ENCODE measurements at places on chromosomes 6 and 20.
A peak's percentile ranks its signal among the peaks of the same experiment; 100 is the strongest.

- DNase-seq = no peak
These were observed 10.4 kb downstream of the TGM6 start for GRCh38 chr20:2390951-2391675.

DNA sequence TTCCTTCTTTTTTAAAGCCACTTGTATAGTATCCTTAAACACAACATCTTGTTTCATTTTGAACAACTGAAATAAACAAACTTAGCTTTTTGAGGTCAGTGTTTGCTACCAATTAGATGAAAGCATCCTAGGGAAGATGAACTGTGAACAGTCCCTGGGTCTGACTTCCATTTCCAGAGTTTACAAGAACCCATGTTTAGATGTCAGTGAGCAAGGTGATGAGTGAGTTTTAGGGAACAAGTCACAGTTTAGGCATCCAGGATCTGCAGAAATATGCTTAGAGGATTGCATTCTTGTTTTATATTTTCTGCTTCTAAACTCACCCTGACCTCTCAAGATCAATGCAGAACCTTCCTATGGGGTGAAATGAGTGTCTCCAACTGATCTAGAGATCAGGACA is 3.0 kb downstream of the ZC2HC1B start:
- DNase-seq = no peak

GRCh38 chr20:4130404-4131189 is 115.2 kb upstream of the RNF24 start:
- DNase-seq = peak; percentile 47

DNA sequence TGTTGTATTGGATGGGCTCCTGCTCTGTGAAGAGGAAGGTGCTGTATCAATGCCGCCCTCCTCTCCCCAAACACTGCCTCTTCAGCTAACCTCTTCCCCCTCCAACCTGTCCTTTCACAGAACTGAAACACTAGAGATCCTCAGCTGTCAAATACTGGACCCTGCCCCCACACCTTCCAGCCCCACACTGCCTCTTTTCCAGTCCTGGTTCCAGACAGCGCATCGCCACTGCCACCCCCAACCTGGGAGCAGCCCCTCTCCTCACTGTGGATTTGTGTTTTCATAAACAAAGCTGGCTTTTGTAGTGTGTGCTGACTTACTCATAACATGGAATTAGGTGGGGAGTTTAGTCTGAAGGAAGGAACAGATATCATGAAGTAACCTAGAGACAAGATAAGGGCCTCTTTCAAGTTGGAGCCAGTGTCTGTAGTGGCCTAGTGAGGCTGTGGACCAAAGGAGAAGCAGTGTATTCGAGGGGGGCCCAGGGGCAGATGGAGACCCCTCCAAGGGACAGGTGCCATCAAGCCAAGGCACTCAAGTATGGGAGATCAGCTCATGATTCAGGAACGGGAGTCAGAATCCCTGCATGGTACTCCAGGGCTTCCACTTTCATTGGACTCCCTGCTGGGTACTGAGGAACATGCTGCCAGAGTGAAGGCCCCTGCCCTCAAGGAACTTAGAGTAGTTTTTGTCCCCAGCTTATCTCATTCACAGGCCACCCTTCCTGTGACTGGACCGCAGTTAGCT is 2.1 kb downstream of the SCUBE3 start:
- no peak for DNase-seq

DNA sequence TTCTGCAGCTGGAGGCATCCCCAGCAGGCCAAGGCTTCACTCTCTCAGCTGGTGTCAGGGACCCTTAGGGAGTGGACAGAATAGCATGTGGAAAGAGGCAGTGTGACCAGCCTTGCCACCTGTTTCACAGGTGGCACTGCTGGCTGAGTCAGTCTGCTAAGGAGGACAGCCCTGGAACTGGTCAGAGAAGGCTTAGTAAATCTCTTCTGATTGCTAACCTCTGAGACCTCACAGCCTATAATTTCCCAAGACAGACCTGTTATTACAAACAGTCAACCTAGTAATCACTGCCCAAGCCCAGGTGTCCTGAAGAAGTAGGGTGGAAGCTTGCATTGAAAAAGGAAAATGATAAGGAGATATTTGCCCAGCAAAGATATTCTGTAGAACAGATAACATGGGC is 26.4 kb upstream of the PAQR8 start:
- no peak for DNase-seq

GRCh38 chr6:156720691-156721685 is 56.2 kb upstream of the ARID1B start:
- DNase-seq = peak; percentile 50

- DNase-seq = peak; percentile 92
These were observed 3.5 kb upstream of the PRIM2 start for GRCh38 chr6:57313711-57314471.

DNA sequence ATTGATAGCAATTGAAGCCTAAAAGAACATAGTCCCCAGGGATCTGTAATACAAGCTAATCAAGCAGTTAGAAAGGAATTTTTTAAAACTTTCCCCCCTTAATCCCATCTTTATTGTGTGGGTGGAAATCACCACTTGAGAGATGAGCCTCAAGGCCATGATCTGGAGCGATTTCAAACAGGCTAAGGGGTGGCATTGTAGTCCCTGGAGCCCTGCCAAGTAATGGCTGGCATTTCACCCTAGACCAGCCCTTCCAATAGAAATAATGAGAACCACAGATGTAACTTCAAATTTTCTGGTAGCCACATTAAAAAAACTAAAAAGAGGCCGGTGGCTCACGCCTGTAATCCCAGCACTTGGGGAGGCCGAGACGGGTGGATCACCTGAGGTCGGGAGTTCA is 46.9 kb downstream of the PRDM1 start:
- DNase-seq = no peak

DNA sequence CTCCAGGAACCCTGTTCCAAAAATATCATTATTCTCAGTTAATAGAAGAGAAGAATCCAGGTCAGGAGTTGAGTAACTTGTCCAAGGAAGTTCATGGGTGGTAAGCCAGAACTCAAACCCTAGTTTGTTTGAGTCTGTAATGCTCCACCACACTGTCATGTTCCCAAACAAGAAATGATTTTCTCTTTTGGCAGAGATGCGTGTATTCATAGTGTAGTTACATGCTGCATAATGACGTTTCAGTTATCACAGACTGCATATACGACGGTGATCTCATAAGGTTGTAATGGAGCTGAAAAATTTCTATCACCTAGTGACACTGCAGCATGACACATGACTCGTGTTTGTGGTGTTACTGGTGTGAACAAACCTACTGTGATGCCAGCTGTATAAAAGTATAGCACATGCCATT is 102.6 kb downstream of the TULP4 start:
- peak; percentile 83 for DNase-seq

- no peak for DNase-seq
These were observed 3.2 kb upstream of the IRF4 start for GRCh38 chr6:388202-388903.

- DNase-seq = no peak
These were observed 471.2 kb downstream of the PKHD1 start for GRCh38 chr6:51616243-51616642.

DNA sequence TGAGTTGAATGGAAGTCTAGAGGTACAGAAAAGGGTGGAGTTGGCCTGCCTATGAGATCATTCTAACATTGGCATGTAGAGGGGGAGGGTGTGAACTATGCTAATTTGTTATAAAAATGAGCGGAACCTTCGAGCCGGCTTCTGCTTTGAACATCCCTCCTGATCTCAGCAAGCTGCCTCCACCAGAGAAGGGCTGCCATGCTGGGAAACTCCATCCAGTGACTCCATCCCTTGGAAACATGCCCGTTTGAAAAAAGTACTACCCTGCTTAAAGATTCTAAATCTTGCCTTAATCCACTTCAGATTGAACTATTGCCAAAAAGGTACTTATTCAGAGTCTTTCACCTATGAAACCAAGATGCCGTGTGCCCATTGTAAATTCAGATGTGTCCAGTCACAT is 43.6 kb upstream of the TMEM170B start:
- DNase-seq = no peak

DNA sequence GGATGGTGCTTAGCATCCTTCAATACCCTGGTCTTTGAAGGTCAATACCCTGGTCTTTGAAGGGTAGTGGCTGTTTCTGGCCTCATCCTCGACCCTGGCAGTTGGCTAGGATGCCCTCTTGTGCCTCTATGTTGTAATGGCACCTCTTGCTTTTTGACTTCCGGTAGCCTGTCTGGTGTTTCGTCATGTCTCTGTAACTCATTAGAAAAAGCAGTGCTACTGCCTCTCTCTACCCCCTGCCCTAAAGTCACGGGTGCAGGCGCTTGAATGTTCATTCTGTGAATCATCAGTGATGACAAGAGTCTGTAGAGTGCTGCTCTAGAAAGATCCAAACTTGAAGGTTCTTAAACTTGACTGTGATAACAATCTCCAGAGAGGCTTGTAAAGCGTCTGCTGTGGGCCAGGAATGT is 28.3 kb downstream of the RSPO4 start:
- DNase-seq = peak; percentile 50

GRCh38 chr20:45835825-45836224 is 2.2 kb downstream of the SNX21 start:
- no peak for DNase-seq

DNA sequence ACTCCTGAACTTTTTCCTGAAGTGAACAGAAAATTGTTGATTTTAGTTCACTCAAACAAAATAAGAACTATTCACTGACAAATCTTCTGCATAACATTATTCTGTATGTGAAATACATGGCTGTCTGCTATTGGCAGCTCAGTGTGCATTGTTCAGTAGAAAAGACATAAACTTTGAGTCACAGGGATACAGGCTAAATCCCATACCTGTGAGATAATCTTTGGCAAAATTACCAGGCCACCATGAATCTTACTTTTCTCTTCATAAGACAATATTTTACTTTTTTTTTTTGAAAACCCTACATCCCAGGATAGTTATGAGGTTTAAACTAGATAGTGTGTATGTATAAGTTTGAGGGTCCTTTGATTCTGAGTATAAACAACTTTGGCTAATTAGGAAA is 224.8 kb downstream of the GRM1 start:
- DNase-seq = no peak

- no peak for DNase-seq
These were observed 495 bp upstream of the ARMC2 start for GRCh38 chr6:108847738-108848115.

- no peak for DNase-seq
These were observed 6.8 kb upstream of the HMGA1 start for GRCh38 chr6:34229877-34230276.

DNA sequence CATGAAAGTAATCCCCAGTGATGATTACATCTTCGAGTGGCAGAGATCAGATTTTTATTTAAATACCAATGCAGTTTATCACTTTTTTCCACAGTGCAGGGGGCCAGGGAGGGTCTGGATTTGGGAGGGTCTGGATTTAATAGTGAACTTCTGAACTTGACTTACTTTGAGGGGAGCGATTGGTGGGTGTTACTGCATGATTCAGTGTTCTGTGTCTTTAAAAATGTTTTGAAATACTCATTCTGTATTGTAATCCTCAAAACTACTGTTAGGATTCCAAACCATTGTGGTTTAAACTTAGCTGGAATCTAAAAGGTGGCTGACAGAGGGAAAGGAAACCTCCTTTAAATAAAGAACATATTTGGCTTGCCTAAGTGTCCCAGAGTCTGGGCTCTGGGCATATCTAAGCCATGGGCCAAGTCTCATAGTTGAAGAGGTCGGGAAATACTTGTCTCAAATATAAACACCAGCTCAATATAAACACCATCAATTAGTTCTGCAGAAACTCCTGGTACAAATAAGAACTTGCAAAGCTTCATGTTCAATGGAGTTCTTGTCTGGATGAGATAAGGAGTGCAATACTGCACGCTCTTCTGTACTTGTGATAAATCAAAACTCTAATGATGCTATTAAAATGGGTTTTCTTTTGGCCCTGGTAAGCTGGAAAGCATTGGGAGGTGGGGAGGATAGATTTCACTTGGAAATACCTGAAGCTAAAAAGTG is 14.4 kb downstream of the JARID2 start:
- peak; percentile 55 for DNase-seq

- no peak for DNase-seq
These were observed 12.4 kb downstream of the SIRPA start for GRCh38 chr20:1907586-1907985.

DNA sequence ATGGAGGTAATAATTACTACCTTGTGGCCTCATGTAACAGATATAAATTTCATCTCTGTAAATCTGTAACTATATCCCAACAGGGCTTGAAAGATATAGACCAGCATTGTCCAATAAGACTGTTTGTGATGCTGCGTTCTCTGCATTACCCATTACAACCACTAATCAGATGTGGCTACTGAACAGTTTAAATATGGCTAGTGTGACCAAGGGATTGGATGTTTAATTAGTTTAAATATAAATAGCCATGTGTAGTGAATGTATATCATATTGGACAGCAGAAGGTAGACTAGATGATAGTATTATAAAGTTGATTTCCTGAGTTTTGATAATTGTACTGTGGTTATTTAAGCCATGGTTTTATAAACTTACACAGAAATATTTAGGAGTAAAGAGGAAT is 27.8 kb upstream of the JAG1 start:
- DNase-seq = no peak

DNA sequence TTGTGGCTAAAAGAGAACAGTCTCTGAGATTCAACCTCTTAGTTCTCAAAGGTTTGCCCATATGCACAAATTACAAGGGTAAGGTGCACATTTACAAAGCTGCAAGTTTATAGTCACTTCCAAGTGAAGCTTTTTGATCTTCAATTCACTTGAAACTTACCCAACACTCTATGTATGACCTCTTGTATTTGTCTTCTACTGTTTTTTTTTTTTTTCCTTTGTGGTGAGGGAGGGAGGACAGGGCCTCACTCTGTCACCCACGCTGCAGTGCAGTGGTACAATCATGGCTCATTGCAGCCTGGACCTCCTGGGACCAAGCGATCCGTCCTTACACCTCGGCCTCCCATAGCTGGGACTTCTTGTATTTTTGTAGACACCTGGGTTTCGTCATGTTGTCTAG is 4.5 kb upstream of the FOXO3 start:
- DNase-seq = no peak

GRCh38 chr6:149862922-149863697 is 1.0 kb downstream of the LRP11 start:
- DNase-seq = peak; percentile 71

DNA sequence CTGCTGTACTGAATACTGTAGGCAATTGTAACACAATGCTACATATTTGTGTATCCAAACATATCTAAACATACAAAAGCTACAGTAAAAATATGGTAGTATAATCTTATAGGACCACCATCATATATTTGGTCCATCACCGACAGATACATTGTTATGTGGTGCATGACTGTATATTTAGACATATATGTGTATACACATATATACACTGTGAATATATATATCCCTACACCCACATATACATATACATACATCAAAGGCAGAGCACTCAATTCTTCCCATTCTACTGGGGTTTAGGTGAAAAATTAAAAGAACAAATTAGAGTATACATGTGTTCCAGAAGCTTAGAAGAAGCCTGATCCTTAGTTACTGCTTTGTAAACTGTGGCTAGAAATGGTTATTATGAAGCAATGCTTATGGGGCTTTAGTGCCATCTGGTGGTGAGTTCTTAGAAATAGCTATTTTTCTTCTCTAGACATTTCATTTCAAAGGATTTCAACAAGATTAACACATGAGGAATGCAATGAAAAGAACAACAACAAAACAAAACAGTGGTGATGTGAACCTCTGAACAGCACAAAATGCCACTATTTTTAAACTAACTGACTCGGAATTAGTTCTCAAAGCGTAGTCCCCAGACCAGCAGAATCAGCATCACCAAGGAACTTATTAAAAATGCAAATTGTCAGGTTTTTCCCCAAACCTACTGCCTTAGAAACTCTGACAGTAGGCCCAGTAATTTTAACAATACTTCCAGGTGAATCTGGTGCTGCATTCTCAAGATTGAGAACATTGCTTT is 38.0 kb downstream of the PKHD1 start:
- peak; percentile 62 for DNase-seq

GRCh38 chr20:21229163-21229562 is 74.0 kb upstream of the XRN2 start:
- DNase-seq = no peak
